GM12892 (cell line): ENCODE measurements at places on chromosomes 6 and 20.

GRCh38 chr6:109296452-109296851 is 85.8 kb downstream of the CD164 start:
- no peak for DNase-seq

- DNase-seq, result no peak
These were observed 201.4 kb upstream of the HDDC2 start for GRCh38 chr6:125503181-125503580.

DNA sequence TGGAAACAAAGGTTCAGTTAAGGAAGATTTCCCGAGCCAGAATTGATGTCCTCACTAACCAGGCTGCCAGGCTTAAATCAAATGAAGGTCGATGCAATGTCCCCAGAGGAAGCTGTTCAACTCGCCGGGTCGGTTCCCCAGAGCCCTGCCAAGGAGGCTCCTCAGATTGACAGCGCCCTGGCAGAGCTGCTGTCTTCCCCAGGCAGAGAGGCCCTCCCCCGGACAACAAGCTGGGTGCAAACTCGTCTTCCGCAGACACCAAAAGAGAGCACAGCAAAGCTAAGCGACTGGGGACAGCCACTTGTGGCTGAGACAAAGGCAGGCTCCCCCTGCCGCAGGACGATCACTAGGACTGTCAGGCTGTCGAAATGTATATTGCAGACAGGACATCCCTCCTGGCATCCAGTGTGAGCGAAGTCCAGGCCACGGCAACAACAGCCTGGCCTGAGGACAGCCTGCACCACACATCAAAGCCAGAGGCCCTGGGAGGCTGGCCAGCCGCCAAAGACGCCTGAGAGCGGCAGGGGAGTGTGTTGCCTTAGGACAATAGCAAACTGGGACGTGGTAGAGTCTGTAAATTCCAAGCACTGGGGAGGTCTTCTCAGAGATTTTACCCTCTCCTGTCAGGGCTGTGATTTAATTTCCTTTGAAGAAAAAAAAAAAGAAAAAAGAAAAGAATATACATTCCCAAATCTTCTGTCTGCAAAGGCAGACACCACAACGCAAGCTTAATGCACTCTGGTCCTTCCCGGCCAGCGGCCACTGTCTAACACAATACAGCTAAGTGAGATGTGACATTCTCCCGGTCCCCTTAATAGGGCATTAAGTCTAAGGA is 99.1 kb downstream of the HIVEP2 start:
- DNase-seq, result no peak

DNA sequence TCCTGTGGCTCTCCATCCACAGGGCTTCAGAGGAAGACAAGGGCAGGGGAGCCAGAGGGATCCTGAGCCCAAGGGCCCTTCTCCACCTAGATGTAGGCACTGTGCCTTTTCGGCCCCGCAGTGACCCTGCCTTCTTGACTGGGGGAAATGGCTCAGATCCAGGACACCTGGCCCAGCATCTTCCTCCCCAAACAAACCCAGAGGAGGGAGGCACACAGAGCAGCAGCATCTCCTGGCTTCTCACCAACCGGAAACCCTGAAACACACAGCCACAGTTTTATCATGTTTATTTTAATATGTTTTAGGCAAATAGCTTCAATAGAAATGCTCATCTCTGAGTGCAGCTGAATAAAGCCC is 84.5 kb upstream of the LRFN2 start:
- no peak for DNase-seq

DNA sequence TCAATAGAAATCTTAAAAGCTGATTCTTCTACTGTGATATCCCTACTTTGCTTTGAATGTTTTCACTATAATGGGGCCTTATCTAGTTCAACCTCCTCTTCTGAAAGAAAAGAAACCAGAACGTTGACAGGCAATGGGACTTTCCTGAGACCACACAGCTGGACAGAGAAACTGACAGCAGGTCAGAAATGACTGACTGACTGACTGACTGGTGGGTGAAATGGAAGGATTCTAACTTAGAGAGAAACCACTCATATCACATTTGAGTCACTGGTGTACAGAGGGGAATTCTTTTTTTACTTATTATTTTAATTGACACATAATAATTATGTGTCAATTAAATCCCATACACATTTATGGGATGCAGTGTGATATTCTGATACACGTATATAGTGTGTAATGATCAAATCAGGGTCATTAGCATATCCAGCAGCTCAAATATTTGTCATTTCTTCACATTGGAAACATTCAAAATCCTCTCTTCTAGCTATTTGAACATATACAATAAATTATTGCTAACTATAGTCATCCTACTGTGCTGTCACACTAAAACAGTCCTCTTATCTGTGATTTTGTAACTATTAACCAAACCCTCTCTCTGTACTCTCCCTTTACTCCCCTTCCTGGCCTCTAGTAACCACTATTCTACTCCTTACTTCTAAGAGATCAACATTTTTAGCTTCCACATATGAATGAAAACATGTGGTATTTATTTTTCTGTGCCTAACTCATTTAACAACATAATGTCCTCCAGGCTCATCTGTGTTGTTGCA is 64.8 kb upstream of the NRSN1 start:
- peak; percentile 5 for DNase-seq

DNA sequence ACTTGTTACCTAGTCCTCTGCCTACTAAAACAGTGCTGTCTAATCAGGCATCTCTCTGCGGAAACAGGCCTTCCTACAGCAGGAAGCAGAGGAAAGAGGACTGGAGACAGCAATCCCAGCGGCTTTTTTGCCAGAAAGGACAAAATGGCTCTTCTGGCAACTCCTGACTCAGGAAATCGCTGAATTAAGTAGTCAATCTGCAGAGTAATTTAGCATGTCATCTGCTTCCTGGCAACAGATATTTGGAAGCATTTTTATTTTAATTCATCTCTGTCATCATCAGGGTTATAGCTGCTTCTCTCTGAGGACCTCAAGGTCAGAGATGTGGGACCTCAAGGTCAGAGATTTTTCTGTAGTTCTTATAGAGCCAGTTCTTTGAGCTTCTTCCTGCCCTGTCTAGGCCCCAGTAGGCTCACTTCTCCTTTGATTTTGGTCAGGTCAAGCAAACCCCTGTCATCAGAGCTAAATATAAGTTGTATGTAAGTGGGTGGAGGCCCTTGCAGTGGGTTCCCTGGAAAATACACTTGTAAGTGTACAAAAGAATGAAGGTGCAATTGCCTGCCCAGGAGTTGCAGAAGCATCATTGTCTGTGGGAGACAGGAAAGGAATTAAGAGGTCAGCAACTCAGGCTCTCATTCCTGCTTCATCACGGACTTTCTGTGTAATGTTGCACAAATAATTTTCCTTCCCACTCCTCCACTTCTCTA is 229.4 kb downstream of the ALDH8A1 start:
- DNase-seq, result no peak

DNA sequence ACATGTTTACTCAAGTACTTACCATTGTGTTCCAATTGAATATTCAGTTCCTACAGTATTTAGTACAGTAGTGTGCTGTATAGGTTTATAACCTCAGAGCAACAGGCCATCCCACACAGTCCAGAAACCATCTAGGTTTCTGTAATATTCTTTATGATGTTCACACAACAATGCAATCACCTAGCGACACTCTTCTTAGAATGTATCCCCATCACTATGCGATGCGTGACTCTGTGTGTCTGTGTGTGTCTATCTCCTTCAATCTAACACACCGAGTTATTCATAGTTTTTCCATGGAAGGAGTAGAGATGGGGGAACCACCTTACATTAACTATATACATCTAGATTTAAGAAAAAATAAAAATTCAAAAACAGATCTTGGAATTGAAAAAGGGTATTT is 161.7 kb downstream of the INSM1 start:
- DNase-seq, result no peak

- DNase-seq, result no peak
These were observed 27.9 kb downstream of the CDC5L start for GRCh38 chr6:44415449-44415848.

- DNase-seq, result no peak
These were observed 9.7 kb upstream of the IBTK start for GRCh38 chr6:82257088-82257774.

DNA sequence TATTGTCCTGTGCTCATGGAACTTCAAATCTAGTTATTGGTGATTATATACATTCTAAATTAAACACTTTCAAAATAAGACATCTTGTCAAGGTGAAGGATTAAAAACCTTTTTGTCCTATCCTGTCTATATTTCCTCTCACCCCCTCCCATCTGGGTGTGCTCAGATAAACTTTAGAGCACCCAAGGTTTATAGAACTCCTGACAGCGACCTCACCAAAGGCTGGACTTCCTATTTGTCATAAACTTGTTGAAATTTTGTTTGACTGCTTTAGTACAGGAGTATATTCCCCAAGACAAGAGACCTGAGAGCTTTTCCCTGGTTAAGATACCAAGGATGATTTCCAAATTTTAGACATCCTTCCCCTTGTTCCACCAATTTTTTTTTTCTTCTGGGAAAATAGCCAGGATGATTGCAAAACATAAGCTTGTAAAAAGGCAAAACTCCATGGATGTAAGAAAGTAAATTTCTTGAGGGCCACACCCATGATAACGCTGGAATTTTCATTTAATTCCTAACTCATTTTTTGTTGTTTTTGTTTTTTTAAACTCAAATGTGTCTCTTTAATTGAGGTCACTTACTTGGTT is 33.0 kb downstream of the CARMIL1 start:
- DNase-seq, result no peak

DNA sequence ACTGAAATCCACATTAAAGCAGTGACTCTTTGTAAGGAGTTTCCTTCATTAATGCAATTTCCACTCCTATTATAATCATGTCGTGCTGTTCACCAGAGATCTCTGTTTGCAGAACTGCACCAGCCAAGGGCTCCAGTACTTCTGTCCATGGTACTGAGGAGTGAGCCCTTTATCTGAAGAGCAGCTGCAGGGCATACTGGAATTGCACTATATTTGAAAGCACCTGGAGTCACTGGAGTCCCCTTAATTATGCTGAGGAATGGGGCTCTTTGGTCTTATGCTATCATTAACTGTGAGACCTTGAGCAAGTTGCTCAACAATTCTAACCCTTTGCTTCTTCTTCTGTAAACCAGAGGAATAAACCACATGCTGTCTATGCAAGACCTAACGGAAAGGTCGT is 61.7 kb upstream of the NUP153 start:
- no peak for DNase-seq

GRCh38 chr6:5068153-5068751 is 16.9 kb upstream of the PPP1R3G start:
- no peak for DNase-seq

GRCh38 chr6:155517294-155517693 is 61.7 kb upstream of the NOX3 start:
- no peak for DNase-seq

GRCh38 chr6:77178821-77179220 is 284.5 kb downstream of the HTR1B start:
- no peak for DNase-seq

- no peak for DNase-seq
These were observed 242.1 kb downstream of the SOD2 start for GRCh38 chr6:159450815-159451465.

DNA sequence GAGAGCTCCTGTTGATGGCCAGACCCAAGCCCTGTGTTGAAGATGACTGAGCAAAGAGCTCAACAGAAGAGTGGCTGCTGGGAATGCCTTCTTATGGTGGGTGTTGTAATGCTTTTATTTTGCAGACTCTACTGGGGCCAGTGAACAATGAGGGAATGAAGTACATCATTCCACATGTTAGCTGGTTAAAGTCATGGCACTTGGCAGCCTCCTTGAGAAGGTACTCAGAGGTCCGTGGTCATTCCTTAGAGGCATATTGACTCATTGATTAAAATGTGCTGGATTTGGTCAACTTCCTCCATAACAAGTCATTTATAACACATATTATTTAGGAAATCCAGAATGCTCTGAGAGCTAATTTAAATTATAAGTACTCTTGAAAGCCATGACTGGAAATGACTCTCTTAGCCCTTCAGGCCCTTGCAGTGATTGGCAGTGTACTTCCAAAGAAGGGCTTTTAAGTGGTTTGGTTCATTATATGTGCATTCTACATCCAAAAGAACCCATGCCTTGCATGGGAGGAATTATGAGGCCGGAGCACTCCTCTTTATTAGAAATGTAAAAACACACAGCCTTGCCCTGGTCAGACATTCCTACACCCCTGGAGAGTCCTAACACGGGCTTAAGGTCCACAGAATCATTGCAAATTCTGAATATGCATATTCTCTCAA is 976.9 kb downstream of the KIF16B start:
- DNase-seq, result no peak

GRCh38 chr20:14062786-14063185 is 67.5 kb downstream of the MACROD2 start:
- DNase-seq, result no peak

DNA sequence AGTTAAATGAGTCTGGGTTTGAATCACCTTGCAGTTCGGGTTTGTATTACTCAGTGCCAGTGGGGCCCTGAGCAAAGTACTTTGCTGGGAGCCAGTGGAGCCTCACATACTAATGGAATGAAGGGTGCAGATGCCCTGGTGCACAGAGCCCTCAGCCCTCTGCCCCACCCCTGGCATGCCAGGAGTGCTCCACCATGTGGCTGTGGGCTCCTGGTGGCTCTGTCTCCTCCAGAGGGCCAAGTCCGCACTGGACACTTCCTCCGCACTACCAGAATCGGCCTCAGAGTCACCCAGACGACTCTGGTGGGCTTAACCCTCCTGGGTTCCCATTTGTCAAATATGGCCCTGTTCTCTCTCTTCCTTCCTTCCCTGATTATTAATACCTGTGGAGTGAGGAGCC is 94.0 kb downstream of the STK35 start:
- DNase-seq, result no peak

GRCh38 chr6:77326029-77326428 is 137.3 kb downstream of the HTR1B start:
- no peak for DNase-seq

DNA sequence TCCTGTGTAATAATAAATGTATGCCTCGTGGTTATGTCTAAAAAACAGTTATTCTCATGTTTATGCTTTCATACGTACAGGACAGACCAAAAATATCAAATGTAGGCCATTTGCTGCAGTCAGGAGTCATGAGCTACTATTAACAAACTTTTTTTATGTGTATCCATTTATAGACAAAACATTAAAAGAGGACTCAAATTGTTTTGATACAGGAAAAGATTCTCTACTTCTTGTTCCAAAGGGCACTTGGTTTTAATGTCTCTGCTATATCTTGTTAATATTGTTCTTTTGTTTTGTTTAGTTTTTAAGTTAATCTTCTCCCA is 155.2 kb downstream of the ZDHHC14 start:
- no peak for DNase-seq

DNA sequence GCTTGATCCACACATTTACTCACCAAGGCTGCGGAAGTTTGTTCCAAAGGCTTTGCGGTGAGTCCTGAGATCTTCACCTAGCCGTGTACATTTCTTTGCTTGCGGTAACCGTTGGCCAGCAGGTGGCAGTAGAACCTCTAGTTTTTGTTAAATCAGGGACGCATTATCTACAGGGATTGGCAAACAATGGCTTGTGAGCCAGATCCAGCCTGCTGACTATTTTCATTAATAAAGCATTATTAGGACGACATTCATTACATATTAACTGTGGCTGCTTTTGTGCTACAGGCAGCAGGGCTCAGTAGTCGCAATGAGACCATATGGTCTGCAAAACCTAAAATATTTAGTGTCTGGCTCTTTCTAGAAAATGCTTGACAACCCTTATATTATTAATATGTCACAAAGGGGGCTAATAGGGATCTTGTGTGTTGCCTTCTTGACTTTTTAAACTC is 174.1 kb downstream of the DOK5 start:
- DNase-seq, result no peak
